Ecto neural progenitor cell (in vitro differentiated cells): ENCODE measurements at places on chromosomes 7 and 10.

DNA sequence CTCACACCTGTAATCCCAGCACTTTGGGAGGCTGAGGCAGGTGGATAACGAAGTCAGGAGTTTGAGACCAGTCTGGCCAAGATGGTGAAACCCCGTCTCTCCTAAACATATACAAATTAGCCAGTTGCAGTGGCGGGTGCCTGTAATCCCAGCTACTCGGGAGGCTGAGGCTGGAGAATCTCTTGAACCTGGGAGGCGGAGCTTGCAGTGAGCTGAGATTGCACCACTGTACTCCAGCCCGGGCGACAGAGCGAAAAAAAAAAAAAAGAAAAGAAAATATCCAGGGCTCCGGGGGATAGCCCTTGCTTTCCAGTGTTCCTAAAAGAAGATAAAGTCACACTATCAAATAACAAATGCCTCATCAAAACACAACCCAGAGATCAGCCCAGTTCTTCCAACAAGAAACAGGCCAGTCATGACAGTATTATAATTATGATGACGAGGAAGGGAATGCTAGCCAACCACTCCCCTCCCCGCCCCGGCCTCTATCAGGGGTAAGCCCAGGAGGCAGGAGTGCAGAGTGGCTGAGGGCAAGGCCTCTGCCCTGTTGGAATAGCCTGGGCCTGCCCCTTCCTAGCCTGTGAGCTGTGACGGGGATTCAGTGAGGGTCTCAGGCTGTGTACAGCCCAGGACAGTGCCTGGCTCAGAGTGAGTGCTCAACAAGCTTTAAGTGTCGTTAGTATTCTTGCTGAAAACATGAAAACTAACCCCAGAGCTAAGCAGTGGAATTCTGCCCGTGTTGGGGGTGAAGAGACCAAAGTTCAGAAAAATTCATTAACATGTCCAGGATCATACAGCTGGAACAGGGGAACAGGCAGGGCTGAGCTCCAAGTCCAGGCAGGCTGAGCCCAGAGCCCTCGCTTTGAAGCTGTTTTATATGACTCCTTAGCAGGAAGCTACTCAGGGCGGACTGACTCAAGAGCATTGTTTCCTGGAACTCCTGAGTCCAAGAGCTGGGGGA lies 54.3 kb downstream of the FAM241B start:
- DNase-seq: no peak

DNA sequence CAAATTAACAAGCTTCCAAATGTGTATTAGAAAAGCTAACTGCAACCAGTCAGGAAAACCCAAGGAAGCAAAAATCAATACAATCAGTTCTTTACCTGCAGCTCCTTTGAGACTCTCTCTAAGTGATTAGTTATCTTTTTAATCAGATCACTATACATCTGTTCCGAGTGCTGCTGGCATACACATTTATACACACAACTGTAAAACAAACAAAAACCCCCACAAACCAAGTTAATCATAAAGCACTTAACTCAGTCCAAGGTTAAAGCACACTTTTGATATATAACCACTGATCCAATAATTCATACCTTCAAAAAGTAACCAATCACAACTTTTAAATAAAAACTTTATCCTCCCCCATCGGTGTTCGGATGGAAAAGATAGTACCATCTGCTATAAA lies 25.6 kb downstream of the CACUL1 start:
- DNase-seq: no peak

- peak; percentile 80 for DNase-seq
Measured at GRCh38 chr10:3239066-3239919, 66.7 kb upstream of the PITRM1 start.

DNA sequence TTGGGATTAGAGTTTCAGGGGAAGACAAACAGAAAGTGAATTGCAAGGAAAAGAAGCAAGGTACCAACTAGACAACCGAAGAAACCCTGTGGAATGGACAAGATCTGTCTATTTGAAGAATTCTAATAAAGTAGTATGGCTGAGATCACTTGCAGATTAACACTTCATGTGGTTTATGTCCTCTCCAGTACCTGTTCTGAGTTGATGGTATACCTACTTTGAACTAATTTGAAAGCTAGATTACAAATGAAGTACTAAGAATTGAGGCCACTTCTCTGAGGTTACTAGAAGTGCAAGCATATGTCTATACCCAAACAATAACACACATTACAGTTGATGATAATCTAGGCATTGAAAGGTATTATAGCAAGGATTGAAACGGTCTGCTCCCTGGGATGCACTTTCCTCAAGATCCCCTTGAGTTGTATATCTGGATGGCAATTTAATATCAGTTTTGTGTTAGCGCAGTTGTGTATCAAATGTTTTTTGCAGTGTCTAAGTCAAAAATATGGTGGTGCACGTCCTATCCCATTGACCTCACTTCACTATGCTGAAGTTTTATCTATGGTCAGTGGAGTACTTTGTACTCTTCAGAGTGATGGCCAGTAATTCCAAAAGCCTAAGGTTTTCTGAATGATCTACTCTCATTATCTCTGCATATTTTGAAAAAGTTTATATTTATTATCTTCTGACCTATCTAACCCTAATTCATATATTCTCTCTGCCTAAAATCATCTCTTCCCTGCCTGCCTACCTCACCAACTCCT lies 25.9 kb downstream of the ZNF277 start:
- no peak for DNase-seq
